ENCODE measurements at places on chromosomes 7 and 10. TPM values are rescaled to one million over a fixed set of nuclear protein-coding genes. Genes with fewer than 3 reads are reported as not detected.

DNA sequence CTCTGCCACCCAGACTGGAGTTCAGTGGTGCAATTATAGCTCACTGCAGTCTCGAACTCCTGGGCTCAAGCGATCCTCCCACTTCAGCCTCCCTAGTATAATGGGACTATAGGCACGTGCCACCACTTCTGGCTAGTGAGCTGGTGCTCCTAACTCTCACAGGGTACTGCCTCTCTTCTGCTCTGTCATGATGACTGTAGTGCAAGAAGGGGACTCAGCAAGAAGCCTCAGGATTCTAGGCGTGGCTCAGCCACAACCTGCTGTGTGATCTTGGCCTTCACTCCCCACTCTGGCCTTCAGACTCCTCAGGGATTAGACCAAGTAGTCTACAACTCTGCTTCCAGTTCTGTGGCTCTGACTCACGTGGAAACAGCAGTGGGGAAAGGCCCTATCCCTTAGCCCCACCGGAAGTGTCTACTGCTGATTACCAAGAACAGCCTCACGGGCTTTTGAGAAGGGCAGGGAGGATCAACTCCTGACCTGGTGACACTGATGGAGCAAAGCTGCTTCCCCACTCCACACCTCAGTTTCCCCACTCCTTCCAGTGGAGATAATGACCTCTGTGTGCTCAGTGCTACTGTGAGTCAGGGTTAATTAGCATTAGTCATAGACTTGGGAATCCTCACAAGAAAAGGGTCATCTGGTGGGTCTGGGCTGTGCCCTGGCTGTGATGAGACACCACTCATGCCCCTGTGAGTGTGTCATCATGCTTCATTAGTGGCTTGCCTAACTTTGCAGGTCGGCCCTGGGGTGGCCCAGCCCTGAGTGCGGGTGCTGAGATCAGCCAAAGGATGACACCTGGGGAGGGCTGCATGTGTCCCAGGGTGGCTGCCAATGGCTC is 41.1 kb downstream of the ZC3HC1 start:
- H3K27ac ChIP-seq = peak overlapping the region; percentile 44
- H3K36me3 ChIP-seq = no peaks in the 10 kb centered on the region
- H3K27me3 ChIP-seq = no peaks in the 10 kb centered on the region
- DNase-seq = no peak

GRCh38 chr10:29756451-29756850 is 121.7 kb upstream of the SVIL start:
- H3K27me3 ChIP-seq = peaks cover 13% of the 10 kb centered on the region
- H3K27ac ChIP-seq = no peak overlapping the region
- no peak overlapping the region for H3K4me3 ChIP-seq
- H3K36me3 ChIP-seq = no peaks in the 10 kb centered on the region

- DNase-seq = no peak
- H3K4me3 ChIP-seq = no peak overlapping the region
- H3K27ac ChIP-seq = no peak overlapping the region
Measured at GRCh38 chr7:55070271-55070743, 51.5 kb downstream of the EGFR start.

DNA sequence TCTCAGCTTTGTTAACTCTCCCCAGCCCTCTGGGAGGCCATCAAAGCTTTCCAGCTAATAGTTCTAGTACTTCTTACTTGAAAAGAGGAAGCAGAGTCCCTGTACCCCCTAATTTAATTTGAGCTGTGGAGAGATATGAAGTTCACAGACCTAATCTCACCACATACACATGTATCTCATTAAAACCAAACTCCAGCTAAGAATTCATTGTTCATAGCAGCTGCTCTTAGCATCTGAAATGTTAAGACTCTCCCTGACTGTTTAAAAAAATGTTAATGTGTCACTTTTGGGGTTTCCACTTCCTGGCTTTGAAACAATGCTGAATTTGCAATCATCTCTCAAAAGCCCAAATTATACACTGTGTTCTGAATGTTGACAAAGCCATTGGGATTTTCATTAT is 16.2 kb upstream of the MRC1 start:
- no peak for DNase-seq
- peaks cover 9% of the 10 kb centered on the region for H3K36me3 ChIP-seq
- no peak overlapping the region for H3K27ac ChIP-seq
- no peak overlapping the region for H3K4me3 ChIP-seq
- H3K4me1 ChIP-seq = no peaks in the 10 kb centered on the region
- no peaks in the 10 kb centered on the region for H3K27me3 ChIP-seq

- peaks cover 78% of the 10 kb centered on the region for H3K36me3 ChIP-seq
Measured at GRCh38 chr10:130226012-130226411, 89.8 kb downstream of the GLRX3 start.

Gene NEUROG3
- total RNA-seq = 2.0 TPM

All from WTC11 (cell line).